ENCODE measurements at places on chromosomes 3 and 15. TPM values are rescaled to one million over a fixed set of nuclear protein-coding genes. Genes with fewer than 3 reads are reported as not detected.

The TM4SF18 gene
- total RNA-seq = 14.8 TPM

The CPEB1 gene
- total RNA-seq = 7.1 TPM

GRCh38 chr15:60835974-60836373 lies 357.0 kb upstream of the ICE2 start:
- DNase-seq = no peak

- DNase-seq = no peak
Measured at GRCh38 chr3:169389211-169389924, 274.1 kb downstream of the MECOM start.

DNA sequence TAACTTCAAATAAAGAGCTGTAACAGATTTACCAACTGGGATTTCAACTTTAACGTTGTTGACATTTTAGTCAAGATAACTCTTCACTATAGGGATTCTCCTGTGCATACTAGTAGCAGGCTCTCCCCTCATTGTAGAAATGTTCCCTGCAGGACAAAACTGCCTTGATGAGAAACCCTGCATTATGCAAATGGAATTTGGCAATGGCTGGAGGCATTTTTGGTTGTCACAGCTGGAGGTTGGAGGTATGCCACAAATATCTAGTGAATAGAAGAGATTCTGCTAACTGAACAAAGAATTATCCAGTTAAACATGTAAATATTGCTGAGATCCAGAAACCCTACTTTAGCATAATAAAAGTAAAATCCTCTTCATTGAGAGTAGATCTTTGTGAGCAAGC lies 928.8 kb upstream of the ALCAM start:
- no peak for DNase-seq
